ENCODE measurements at places on chromosomes 4 and X. TPM values are rescaled to one million over a fixed set of nuclear protein-coding genes. Genes with fewer than 3 reads are reported as not detected.

DNA sequence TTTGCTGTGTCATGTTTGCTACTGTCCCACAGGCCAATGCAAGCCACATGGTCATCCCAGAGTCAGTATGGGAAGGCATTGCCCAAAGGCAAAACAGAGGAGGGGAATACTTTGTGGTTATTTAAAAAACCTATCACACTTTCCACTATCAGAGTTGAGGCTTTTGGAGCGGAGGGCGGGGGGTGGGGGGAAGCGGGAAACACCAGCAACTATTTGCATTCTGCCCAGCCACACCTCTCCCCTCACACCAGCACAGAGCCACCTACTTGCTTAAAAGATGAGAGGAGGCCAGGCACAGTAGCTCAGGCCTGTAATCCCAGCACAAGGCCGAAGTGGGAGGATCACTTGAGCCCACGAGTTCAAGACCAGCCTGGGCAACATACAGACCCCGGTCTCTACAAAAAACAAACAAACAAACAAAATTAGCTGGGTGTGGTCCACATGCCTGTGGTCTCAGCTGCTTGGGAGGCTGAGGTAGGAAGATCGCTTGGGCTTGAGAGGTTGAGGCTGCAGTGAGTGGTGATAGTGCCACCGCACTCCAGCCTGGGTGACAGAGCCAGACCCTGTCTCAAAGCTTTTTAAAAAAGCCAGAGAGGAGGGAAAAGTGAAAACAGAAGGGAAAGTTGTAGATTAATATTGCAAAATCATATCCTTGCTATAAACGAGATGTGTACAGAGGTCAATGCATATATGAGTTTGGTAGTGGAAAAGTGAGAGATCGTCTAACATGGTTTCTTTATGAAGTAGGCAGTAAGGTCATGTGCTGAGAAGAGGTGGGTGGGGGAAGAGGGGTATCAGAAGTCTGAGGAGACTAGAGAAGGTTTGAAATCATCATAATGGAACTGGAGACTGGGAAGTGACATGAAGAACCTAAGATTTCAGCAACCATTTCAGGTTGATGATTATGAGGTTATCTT, 1.9 kb upstream of the CHST7 start:
- ATAC-seq = no peak

- ATAC-seq = no peak
Observed at GRCh38 chr4:113905301-113905700, 74.1 kb downstream of the ARSJ start.

- no peak for ATAC-seq
Observed at GRCh38 chr4:126241634-126242033, 926.9 kb downstream of the FAT4 start.

The ADH1C gene
- not detected for total RNA-seq

GRCh38 chr4:26139310-26139924, 181.4 kb upstream of the RBPJ start:
- peak; percentile 67 for ATAC-seq

- no peak for ATAC-seq
Observed at GRCh38 chr4:140374130-140374477, 658 bp downstream of the SCOC start.

DNA sequence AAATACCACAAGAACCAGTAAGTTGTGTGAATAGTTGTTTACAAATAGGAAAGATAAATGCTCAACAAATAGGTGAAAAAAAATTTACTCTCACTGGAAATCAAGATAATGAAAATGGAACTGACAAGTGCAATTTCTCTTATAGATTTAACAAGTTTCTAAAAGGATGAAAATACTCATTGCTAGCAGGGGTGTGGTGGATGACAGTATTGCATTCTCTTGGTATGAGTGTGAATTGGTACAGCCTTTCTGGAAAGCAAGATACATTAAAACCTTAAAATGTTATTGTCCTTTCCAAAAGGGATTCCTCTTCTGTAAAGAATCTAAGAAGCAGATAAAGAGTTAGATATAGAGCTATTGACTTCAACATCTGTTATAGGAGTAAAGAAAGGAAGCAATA, 240.0 kb upstream of the RPS6KA3 start:
- ATAC-seq = peak; percentile 47

GRCh38 chr4:92599044-92599443, 295.3 kb downstream of the GRID2 start:
- no peak for ATAC-seq

The JADE3 gene
- total RNA-seq = 1.3 TPM

GRCh38 chr4:34845926-34846325, 1398.4 kb downstream of the ARAP2 start:
- ATAC-seq = no peak

DNA sequence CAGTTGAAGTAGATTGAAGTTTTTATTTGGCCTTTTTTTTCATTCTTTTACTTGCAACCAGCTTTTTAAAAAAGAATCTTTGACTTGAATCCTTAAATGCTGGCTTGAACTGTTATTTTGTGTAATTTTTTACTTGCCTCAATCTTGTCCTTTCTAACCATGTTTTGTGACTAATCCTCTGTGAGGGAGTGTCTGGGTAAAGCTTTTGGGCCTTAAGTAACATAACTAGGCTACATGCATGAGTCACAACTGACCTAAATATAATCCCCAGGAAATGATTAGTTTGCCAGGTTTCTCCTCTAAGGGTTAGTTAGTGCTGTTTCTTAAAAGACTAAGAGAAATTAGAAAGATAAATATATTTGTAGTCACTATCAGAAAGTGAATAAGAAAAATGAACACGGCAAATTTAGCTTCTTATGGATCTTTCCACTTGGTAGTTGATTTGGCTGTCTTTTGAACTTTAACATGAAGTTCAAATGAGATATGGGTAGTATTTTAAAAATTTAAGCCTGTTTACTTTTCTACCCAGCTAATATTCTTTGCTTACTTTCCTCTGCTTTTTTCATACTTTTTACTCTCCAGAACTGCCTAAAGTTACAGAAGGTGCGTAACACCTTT, 13.0 kb downstream of the EXOC1 start:
- peak; percentile 94 for ATAC-seq

The ZNF674 gene
- total RNA-seq = 3.0 TPM

GRCh38 chr4:82988323-82988832, 22.2 kb downstream of the LIN54 start:
- ATAC-seq = no peak

DNA sequence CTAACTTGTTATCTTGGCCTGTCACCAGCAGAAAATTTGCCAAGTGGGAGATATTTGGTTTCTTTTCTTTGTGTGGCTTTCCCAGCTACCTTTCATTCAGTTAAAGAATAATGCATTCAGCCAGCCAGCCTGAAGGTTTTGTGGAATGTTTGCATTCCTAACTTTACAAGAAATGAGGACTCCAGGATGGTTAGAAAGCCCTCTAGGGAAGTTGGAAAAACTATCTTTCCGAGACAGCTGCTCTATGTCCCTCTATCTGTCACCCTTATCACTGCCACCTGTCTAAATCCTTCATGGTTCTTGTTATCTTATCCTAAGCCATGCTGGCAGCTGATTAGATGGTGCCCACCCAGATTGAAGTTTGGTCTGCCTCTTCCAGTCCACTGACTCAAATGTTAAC, 384.2 kb downstream of the SH3BGRL start:
- no peak for ATAC-seq

DNA sequence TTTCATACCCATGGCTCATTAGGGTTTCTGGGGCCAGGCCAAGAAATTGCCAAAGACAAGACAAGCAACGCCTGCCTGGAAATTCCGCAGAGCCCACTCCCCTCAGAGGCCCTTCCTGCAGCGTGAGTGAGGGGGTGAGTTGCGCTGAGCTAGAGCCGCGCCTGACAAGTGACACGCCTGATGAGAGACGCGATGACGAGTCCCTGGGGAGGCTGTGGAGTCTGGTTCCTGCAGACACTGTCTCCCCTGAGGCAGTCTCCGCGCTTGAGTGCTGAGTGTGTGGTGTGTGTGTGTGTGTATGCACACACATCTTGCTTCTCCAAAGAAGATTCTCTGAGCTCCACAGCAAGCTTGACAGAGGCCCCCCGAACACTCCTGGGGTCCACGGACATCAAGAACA, 269.8 kb downstream of the BCOR start:
- no peak for ATAC-seq

The STATH gene
- total RNA-seq = not detected

The FAM90A26 gene
- not detected for total RNA-seq

GRCh38 chr4:56408978-56409377, 21.7 kb upstream of the AASDH start:
- no peak for ATAC-seq

The BMX gene
- not detected for total RNA-seq

The TEX13B gene
- not detected for total RNA-seq

DNA sequence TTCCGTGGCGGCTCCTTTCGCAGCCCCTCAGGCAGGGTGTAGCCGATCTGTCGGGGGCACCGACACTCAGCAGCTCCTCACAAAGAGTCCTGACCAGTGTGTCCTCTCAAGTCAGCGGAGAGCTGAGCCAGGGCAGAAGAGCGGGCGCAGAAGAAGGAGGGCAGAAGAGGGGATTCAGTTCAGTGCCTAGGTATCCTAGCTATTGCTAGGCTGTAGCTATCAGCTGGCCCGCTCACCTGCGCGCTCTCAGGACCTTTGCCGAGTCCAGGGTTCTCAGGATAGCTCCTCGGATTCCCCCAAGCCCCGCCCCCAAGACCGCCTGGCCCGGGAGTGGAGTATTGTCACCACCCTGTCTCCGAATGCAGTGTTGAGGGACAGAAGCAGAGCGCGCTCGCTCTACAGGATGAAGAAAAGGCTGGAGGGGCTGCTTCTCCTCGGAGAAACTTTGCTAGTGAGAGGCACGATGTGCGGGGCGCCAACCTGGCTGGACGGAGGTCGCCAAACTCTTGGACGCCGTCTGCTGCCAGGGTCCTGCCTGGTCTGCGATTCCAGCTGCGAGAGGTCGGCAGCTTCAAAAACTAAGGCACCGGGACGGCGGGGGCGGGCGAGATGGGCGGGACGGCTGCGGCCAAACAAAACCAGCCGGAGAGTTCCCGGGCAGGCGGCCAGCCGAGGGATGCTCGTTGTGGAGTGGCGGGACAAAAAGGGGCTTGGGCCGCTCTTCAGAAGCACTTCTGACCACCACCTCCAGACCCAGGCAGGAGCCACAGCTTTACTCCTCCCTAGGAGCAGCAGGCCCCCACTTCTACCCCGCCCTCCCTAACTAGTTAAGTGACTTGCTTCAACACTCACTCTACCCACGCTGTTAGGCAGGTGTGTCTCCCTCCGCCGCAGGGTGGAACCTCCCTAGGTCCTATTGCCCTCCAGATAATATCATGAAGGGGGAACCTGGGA, at the start of gene XKRX:
Gene XKRX (minus strand): TSS at position 258 of the 954 bp plus-strand sequence. CDS start 613 bp downstream, outside the sequence.
- peak; percentile 70 for ATAC-seq

The ARHGAP6 gene
- total RNA-seq = not detected

The VSIG1 gene
- total RNA-seq = 1.4 TPM

GRCh38 chr4:185307136-185307950, 88.4 kb downstream of the LRP2BP start:
- ATAC-seq = peak; percentile 37

The SYP gene
- 53.4 TPM for total RNA-seq

DNA sequence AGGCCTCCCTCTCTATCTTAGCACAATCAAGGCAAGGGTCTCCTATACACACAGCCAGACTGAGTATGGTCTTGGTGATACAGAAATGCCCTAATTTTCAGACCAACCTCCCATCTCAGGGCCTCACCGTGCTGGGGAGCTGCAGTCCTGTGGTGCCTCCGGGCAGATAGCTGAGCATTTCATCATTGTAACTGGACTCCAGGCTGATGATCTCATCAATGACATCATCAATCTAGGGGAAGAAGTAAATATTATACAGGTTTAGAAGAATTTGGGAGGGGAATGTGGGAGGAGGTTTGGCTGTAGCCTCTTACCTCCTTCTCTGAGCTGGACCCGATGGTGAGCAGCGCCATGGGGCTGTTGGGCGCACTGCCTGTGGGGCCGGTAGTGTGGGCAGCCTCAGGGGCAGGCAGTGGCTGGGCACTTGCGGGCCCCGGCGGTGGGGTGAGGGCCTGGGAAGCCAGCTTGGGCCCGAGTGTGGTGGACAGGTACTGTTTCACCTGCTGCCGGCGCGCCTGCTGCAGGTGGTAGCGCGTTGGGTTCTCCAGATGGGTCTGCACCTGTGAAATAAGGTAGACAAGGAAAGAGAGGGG, 5.2 kb downstream of the TFE3 start:
- ATAC-seq = no peak

The STX18 gene
- total RNA-seq = 19.1 TPM

DNA sequence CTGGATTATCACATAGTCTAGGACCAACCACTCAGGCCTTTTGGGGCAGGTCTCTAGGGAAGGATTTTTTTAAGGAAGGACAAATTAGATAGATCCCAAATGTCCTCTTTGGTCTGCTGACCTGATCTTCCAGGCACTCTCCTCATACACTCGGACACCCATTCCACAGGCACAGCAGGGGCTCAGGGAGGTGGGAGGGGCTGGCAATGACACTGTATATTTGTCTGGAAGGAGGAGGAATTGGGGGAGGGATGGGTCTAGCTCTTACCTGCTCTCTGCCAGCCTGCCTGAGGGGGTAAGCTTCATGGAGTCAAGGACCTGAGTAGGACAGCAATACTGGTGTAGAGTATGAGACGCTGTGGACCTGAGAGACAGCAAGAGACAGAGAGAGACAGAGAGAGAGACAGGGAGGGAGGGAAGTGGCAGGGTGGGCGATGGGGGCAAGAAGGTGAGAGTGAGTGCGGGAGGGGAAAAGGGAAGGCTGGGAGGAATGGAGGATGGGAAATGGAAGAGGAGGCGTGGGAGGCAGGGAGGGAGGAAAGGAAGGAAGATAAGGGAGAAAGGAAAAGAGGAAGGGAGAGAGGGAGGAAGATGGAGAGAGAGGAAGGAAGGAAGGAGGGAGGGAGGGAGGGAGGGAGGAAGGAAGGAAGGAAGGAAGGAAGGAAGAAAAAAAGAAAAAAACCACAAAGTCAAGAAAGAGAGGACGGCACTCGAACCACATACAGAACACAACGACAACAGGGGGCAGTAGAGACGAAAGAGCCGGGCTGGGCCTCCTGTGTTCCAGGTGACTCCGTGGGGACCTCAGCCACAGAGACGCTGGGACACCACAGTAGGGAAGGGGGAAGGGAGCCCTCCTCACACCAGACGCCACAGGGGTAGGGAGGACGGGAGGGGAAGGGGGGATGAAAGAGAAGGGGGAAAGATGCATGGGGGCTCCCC, 1.8 kb downstream of the IQSEC2 start:
- ATAC-seq = peak; percentile 45

DNA sequence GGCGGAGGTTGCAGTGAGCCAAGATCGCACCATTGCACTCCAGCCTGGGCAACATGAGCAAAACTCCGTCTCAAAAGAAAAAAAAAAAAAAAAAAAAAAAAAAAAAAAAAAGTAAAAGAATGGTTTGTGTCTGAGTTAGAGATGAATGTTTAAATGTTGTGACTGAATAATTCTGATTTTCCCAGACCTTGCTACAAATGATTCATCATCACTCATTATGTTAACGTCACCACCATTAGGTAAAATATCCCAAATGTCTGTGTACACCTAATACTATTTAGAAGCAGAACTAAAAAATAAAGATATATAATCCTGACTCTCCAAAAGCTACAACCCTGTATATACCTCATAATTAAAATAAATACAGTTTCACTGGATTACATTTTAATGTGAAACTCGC, 70.8 kb downstream of the HHIP start:
- no peak for ATAC-seq
